Keratinocyte (primary cell): ENCODE measurements at places on chromosomes 6 and 20.

DNA sequence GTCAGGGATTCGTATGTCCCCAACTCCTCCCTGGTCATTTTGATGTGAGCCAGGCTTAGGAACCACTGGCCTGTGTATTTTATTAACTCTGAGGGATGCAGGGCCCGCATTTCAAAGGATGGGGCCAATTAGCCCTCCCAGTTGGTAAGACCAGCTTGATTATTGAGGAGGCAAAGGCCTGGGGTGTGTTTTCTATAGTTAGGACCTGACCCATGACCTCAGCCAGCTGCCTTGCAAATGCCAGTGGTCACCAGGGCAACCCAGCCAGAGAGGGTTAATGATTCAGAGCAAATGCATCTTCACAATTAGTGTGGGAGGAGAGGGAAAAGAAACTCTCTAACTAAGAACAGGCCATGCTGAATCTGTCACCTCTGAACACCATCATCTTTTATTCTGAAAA lies 835.4 kb downstream of the MAFB start:
- DNase-seq: no peak
- H3K4me3 ChIP-seq: no peak overlapping the region
- H3K27me3 ChIP-seq: no peaks in the 10 kb centered on the region

GRCh38 chr6:56709650-56710049 lies 67.0 kb upstream of the DST start:
- no peaks in the 10 kb centered on the region for H3K27me3 ChIP-seq
- H3K4me3 ChIP-seq: no peak overlapping the region
- H3K27ac ChIP-seq: no peak overlapping the region
- H3K4me1 ChIP-seq: peaks cover 26% of the 10 kb centered on the region
- H3K36me3 ChIP-seq: no peaks in the 10 kb centered on the region
- no peak for DNase-seq

- no peak overlapping the region for H3K4me3 ChIP-seq
- no peak overlapping the region for H3K27ac ChIP-seq
- no peaks in the 10 kb centered on the region for H3K36me3 ChIP-seq
- no peaks in the 10 kb centered on the region for H3K4me1 ChIP-seq
Observed at GRCh38 chr6:144997996-144998395, 712.9 kb downstream of the UTRN start.

DNA sequence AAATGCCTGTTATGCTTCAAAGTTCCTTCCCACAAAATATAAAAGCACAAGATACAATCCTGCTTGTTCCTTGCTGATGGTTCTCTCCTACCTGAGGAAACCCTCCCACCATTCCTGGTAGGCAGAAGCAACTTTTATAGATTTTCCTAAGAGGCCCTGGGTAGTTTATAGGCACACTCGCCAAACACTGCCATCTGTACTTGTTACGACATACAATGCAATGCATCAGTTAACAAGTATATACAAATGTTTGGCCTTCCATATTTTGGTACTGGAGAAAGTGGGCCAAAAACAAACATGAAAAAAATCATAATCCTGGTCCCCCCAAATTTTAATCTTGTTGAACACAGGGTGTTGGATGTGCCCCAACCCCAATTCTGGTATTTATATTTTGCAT lies 16.6 kb downstream of the MCM9 start:
- no peak overlapping the region for H3K4me3 ChIP-seq
- peaks cover 18% of the 10 kb centered on the region for H3K36me3 ChIP-seq
- no peak for DNase-seq
- no peaks in the 10 kb centered on the region for H3K4me1 ChIP-seq
- no peak overlapping the region for H3K27ac ChIP-seq

DNA sequence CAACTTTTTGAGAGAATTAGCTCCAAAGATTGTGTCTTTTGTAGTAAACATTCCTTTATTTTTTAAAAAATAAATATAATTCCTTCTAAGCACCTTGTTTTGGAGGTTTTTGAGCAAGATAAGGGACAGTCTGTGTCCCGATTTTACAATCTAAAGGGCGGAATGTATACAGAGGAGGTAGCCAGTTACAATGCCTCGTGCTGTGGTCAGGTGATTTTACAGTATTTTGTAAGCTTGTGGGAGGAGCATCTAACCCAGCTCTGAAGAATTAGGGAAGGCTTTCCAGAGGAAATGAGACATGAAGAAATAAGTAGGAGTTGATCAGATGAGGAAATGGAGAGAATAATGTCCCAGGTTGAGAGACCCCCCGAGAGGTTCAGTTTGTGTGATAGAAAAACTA lies 1.3 kb downstream of the HINT3 start:
- DNase-seq: no peak
- no peaks in the 10 kb centered on the region for H3K27me3 ChIP-seq
- H3K36me3 ChIP-seq: no peaks in the 10 kb centered on the region
- peak overlapping the region; percentile 78 for H3K27ac ChIP-seq
- peaks cover 16% of the 10 kb centered on the region for H3K4me1 ChIP-seq

- no peaks in the 10 kb centered on the region for H3K36me3 ChIP-seq
- H3K4me3 ChIP-seq: no peak overlapping the region
- H3K4me1 ChIP-seq: no peaks in the 10 kb centered on the region
- DNase-seq: no peak
Observed at GRCh38 chr6:88538130-88538706, 372.1 kb upstream of the CNR1 start.

- no peaks in the 10 kb centered on the region for H3K27me3 ChIP-seq
- H3K27ac ChIP-seq: no peak overlapping the region
- H3K4me3 ChIP-seq: no peak overlapping the region
- H3K36me3 ChIP-seq: no peaks in the 10 kb centered on the region
- peaks cover 9% of the 10 kb centered on the region for H3K4me1 ChIP-seq
Observed at GRCh38 chr6:7921046-7921445, 10.5 kb upstream of the TXNDC5 start.

DNA sequence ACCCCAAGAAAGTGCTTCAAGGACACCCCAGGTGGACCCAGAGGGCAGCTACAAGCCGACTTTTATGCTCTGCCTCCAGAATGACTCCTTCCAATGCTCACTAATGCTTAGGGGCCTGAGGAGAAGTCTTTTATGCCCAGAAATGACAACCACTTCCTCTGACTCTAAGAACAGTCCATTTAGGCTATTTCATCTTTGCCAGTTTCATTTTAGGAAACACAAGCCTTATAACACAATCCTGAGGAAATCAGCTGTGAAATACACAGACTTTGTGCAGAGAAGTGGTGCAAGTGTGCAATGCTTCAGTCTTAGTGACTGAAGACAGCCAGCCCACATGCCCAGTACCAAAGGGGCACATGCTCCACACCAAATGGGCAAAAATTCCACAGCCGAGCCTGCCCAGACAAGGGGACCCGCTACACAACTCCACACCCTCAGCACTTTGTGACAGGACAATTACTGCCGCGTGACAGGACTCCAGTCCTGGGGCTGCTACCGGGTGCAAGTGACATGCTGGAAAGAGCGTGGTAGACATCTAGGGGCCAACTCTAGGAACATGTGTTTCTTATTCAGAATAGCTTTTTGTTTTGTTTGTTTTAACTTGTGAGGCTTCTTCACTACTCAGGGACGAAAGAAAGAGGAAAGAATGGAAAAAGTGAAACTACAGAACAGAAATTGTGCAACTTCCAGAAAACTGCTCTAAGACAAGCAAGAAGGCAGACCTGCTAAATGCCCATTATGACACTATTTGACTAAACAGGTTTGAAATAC lies 28.2 kb upstream of the PLAGL1 start:
- no peak overlapping the region for H3K4me3 ChIP-seq
- H3K27me3 ChIP-seq: no peaks in the 10 kb centered on the region
- H3K36me3 ChIP-seq: no peaks in the 10 kb centered on the region
- DNase-seq: no peak

- no peaks in the 10 kb centered on the region for H3K27me3 ChIP-seq
- H3K27ac ChIP-seq: peak overlapping the region; percentile 92
- peaks cover 20% of the 10 kb centered on the region for H3K36me3 ChIP-seq
- no peak for DNase-seq
- peaks cover 30% of the 10 kb centered on the region for H3K4me1 ChIP-seq
Observed at GRCh38 chr6:30720738-30721197, 616 bp downstream of the TUBB start.

DNA sequence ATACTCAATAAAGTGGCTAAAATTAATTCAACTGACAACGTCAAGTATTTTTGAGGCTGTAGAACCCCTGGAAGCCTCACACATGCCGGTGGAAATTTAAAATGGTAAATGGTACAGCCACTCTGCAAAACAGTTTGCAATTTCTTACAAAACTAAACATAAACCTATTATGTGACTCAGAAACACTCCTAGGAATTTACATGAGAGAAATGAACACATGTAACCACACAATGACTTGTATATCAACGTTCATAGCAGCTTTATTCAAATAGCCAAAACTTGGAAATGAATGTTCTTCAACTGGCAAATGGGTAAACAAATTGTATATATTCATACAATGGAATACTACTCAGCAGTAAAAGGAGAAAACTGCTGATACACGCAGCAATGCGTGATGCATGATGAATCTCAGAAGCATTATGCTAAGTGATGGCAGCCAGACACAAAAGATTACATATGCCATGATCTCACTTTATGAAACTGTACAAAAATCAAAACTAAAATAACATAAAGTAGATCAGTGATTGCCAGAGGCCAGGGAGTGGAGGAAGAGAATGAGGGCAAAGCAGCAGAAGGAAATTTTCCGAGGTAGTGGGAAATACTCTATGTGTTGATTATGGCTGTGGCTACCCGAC lies 112.5 kb downstream of the FAM50B start:
- H3K27me3 ChIP-seq: no peaks in the 10 kb centered on the region
- no peak overlapping the region for H3K4me3 ChIP-seq
- DNase-seq: no peak
- no peaks in the 10 kb centered on the region for H3K4me1 ChIP-seq

DNA sequence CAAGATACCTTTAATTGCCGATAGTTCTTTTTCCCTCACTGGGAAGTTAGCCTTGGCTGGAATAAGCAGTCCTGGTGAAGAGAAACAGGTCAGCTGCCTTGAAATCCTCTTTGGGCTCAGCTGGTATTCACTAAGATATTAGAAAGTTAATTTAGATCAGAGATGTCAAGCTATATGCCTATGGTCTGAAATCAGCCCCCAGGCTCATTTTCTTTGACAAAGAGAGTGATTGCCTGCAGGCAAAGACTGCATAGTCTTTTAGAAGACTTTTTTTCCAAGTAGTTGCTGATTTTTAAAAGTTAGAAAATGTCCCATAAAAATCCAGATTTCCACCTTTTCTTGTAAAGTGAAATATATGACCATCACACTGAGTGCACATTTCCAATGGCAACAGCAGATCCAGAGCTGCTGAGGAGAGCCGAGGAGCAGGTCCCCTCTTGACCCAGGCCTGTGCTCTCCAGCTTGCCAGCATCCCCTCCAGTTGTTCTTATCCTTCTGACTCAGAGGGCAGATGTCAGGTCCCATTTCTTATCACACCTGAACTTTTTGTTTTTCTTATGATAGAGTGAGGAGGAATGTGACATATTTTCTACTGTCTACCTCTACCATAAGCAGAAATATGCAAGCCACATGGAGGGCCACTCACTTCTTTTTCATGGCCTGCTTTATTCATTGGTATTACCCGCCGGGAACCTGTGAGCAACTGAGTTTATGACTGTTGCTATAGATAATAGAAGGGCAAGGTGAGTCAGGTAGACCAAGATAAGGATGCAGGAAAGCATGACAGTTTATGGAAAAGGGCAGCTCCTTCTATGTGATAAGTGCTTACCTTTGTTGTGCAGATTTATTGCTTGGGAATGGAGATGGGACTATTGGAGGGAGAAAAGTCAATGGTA lies 17.6 kb upstream of the L3MBTL3 start:
- no peaks in the 10 kb centered on the region for H3K27me3 ChIP-seq
- no peaks in the 10 kb centered on the region for H3K36me3 ChIP-seq
- no peaks in the 10 kb centered on the region for H3K4me1 ChIP-seq
- no peak for DNase-seq
